ENCODE measurements at places on chromosomes 4 and X.

DNA sequence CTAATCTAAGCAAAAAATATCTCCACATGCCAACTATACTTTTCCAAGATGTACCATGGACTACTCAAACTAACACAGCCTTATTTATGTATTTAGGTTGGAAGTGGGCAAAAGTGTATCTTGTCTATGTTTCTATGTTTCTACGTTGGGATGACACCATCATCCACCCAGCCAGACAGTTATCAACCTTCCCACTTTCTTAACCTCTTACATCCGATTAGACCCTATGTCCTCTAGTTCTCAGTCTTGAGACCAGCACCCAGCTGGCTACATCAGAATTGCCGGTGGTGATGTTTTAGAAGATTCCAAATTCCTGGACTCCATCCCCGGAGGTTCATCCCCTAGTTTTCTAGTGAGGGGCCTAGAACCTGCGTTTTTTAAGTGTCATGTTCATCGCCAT is 1.0 kb upstream of the AASDH start:
- DNase-seq = no peak

DNA sequence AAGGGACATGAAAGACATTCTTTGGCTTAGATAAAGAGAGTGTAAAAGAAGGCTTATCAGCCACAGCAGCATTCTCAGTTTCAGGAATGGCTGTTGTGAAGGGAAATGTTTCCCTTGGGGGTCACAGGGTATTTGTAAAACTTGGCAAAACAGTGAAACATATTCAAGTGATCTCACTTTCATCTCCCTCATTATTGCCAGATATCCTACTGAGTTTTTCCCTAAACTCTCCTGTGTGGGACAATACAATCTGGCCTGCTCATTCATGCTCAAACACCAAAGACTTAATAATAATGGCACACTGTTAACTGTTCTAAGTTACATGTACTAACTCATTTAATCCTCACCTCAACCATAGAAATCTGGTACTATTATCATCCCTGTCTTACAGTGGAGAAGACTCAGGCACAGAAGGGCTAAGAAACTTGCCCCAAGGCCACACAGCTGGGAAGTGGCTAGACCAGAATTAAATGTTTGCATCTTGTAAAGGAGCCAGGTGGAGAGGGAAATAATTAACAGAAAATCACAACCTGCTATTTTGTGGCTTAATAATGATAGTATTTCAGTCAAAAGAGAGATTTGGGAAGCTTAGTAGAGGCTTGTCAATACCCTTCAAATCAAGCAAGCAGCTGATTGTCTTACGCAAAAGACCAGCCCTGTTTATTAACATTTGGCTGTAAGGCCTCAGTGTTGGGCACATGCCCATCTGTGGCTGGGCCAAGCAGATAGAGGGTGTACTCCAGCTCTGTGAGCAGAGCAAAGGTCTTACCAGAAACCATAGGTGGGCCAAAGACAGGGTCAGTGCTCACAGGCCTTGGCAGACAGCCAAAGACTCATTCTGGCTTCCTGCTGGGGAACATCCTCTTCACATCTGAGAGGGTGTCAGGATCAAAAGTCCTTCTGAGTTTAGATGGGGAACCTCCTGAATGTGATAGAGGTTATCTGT is 17.3 kb downstream of the SMPX start:
- no peak for DNase-seq

DNA sequence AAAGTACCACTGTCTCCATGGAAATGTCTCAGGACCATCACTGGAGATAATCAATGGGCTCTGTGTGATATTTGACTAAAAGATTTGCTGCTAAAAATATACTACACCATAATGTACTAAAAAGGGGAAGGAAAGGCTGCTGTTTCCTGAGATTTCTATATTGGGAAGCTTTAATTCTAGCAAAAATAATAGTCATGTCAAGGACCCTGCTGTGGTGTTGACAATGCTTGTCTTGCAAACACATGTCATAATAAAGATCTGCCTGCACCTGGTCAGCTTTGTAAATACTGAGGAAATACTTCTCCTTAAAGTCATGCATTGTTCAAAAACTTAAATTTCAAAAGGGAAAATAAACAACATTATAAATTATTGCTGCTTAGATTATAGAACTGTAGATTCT is 417.9 kb downstream of the GPM6A start:
- DNase-seq = no peak

- peak; percentile 36 for DNase-seq
Measured at GRCh38 chrX:81201671-81202455, at the start of the genes HMGN5 and SH3BGRL. HMGN5 (minus strand) TSS chrX:81201913; CDS start chrX:81121549, 80,364 bp downstream. SH3BGRL (plus strand) TSS chrX:81202102; CDS start chrX:81202201, 99 bp downstream.

- DNase-seq = no peak
Measured at GRCh38 chrX:34521563-34521962, 135.5 kb downstream of the TMEM47 start.

DNA sequence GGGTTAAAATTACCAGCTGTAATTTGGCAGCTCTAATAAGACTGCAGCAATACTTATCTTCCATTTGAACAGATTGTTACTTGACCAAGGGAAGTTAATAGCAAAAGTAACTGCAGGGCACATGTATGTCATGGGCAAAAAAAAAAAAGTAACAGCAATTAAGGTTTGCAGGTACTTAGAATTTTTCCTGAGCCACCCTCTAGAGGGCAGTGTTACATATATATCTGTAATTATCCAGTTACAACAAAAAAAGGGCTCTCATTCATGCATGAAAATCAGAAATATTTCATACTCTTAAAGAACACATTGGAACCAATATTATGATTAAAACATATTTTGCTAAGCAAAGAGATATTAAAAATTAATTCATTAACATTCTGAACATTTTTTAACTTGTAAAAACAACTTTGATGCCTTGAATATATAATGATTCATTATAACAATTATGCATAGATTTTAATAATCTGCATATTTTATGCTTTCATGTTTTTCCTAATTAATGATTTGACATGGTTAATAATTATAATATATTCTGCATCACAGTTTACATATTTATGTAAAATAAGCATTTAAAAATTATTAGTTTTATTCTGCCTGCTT is 25.1 kb downstream of the XIAP start:
- DNase-seq = peak; percentile 2

GRCh38 chr4:76354517-76355473 is 48.3 kb downstream of the STBD1 start:
- DNase-seq = no peak

DNA sequence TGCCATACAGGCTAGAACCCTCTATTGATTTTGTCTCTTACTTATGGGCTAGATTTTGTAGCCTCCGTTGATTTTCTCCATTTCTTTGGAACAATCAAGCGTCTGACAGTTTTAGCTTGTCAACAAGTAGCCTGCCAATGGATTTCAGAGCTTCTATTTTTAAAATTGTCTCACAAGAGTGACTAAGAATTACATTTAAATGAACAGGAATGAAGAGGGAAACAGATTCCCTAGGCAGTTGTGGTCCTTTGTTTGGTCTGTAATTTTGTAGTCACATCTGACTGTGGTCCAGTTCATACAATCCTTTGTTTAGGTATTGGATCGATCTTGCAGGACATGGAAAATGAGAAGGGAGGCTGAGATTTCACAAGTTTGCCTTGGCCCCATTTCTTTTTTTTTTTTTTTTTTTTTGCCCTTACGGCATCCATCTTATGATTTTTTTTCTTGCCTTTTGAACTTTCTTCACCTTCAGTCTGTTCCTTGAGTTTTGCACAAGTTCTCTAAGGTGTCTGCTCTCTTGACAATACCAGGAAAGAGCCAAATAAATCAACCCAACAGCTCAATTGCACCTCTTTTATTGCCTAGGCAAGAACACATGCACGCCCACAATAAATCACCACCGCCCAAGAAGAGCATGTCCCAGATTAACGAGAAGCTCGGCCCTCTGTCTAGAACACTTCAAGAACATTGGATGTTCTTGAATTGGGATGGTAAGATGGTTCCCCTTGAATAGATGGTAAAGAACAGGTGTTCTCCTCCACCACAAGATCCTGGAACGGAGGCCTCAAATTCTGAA is 86.5 kb upstream of the EGFL6 start:
- DNase-seq = no peak

DNA sequence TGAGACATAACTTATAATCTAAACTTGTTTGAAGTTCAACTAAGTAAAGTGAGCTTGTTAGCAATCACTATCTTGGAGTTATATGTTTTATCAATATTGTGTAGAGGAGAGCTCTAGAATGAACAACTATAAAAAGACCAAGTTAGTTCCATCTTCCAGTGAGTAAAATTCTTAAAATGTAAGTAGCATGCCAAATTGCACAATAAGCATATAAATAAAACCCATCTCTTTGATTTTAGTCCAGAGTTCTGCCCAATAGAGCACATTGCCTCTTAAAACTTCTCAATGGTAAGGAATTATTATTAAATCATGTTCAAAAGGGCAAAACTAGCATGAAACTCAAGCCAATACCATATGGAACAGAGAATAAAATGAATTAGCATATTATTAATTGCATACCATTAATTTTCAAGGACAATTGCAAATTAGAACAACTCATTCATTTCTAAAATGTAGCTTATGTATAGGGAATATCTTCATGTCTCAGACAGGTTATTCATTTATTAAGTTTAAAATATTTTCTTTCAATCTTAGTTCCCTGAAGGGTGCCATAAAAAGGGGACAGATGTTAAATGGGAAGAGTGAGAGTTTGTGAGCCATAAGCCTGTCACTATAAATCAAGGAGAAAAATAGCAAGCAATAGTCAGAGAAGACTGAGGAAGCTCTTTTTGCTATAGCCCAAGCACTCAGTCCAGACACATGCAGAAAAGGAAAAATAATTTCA is 507.6 kb downstream of the CENPC start:
- DNase-seq = no peak

DNA sequence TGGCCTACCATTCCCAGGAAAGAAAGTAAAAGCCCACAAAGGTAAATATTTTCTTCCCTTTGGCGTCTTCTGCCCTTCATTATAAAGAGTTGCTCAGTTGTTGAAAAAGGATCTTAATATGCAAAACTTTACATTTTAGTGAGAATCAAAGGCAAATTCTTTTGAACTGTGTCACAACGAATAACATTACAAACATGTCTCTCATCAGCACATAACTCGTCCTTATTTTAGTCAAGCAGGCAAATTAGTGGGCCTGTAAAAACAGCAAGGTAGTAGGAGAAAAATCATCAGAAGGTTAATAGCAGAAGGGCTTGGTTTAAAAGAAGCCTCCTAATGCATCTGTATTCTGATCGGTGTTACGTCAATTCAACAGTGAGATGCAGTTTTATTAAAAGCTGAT is 647.3 kb upstream of the DIPK2B start:
- DNase-seq = no peak

All from NCI-H1048 (cell line).